ENCODE measurements at places on chromosomes 2 and 18.

DNA sequence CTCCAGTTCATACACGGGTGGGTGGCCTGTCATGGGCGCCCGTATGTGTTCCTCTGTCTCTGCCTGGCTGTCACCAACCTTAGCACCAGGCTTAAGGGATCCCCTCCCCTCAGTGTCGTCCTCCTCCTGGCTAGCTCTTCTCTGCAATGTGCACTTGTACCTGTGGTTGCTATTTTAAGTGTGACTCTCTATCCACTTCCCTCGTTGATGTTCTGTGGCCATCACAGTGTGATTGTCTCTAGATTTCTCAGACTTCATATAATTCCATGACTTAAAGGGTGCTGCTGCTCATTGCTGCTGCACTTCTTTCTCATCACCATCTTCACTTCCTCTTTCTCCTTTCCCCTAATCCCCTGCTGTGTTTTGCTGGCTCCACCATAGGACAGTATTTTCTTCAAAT is 143.4 kb downstream of the EML6 start:
- DNase-seq = no peak

DNA sequence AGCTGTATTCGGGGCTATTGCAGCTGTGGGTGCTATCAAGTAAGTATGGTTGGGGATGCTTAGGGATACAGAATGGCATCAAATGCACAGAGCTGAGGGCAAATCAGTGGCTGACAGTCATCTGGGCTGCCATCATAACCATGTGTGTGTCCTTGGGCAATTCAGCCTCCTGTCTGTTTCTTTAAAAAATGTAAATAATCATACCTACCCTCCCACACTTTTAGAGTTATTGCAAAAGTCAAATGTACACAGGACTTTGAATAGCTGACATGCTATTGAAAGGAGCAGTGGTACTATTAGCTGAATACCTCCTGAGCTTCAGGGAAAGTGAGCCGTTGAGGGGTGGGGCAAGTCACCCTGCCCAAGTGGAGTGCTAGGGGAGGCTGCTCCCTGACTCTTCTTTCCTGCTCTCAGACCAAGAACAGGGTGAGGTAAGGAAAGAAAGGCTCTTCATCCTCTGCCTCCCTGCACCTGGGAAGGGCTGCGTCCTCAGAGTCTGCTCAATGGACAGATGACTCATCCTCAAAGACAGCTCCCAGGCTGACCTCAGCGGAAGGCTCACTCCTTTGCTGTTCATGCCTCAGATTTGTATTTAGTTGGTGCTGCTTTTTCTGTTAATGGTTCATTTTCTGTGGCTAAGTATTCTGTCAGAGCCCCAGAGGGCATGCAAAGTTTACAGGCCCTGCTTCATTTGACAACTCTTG is 54.9 kb upstream of the BZW1 start:
- no peak for DNase-seq

DNA sequence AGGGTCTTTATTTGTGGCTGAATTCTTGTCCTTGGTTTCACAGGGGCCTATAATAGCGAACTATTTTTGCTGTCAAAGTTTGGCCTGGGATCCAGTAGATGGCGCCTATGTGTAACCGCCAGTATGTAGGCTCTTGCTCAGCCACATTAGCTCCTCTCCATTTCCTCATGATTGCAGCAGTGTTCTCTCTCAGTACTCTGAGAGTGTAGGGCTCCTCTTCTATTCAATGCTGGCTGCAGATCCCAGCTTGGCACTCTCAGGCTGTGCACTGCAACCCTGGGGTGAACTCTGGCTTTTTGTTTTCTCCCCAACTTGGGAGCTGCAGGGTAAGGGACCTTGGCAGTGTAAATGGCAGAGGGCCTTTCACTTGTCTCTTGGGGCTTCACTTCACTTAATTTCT is 344.6 kb upstream of the CHAC2 start:
- DNase-seq = peak; percentile 16

GRCh38 chr18:44916429-44917207 is 235.9 kb downstream of the SETBP1 start:
- no peak for DNase-seq

DNA sequence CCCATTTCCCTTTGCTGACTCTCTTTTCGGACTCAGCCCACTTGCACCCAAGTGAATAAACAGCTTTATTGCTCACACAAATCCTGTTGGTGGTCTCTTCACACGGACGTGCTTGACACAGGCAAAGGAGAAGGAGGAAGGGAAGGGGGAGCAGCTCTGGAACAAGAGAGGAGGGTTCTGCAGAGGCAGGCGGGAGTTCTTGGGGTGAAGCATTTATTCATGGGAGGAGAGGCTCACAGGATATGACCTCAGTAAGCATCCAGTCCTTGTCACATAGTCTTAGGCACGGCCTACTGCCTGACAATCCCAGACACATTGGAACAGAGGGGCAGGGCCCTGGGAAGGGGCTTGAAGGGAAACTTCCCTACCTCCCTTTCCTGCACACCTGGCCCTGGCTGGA is 171.7 kb upstream of the HS6ST1 start:
- no peak for DNase-seq
